ENCODE measurements at places on chromosomes 11 and 22.

DNA sequence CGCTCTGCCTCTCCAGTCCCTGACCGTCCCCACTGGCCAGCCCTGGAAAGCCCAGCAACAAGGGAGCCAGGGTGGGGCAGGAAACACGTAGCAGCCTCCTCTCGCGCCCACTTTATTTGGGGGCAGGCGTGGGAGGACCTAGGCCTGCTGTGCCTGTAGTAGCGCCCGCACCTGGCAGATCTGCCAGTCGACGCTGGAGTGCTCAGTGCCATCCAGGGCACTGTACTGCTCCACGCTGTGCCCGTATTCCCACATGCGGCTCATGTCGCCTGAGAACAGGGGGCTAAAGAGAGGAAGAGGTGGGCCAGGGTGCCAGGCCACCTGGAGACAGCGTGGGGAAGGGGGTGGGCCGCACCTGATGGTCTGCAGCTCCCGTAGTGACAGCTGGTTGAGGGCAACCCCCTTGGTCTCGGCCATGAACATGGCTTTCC is 17.0 kb upstream of the DRICH1 start:
- no peak for DNase-seq

DNA sequence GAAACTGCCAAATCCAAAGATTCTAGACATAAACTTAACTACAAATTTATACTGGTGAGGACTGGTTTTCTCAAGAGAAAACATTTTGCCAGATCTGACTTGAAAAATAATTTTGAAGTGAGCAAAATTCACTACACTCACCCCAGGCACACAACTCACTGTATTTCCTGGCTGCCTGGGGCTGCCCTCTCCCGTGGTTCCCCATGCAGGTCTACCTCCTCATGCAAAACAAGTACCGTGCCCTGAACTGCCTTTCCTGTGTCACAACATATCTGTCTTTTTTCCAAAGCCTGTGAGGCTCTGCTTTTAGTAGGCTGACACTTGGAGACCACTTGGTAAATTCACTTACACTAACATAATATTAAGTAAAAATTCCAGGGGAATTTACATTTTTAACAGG is 76.4 kb downstream of the LIF start:
- no peak for DNase-seq

GRCh38 chr22:27610863-27611786 is 190.4 kb downstream of the MN1 start:
- DNase-seq = no peak

GRCh38 chr11:118263695-118264568 is at the start of gene MPZL2:
Gene MPZL2, minus strand, starts transcription at chr11:118264297. Its CDS starts 144 bp downstream, at chr11:118264153.
- DNase-seq = peak; percentile 28

DNA sequence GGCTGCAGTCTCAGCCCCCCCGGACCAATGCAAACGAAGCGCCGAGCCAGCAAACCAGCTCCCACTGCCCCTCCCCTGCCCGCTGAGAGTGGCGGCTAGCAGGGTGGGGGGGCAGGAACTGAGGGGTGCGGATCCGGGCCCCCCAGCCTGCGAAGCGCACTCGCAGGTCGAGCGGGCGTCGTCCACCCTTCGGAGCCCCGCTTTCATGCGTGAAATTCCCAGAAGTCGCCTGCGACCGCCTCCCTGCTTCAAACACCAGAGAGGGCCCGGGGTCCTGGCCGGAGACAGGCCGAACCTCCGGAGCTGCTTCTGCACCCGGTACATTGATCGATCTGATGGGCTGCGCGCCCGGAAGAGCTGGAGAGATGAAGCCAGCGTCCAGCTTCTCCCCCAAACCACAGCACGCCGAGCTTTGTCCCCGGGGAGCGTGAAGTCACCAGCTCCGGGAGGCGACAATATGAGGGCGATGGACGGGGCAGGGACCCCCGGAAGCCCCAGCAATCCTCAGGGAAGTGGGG is 646 bp upstream of the PATZ1 start:
- no peak for DNase-seq

- no peak for DNase-seq
Observed at GRCh38 chr22:27307545-27308247, 493.9 kb downstream of the MN1 start.

DNA sequence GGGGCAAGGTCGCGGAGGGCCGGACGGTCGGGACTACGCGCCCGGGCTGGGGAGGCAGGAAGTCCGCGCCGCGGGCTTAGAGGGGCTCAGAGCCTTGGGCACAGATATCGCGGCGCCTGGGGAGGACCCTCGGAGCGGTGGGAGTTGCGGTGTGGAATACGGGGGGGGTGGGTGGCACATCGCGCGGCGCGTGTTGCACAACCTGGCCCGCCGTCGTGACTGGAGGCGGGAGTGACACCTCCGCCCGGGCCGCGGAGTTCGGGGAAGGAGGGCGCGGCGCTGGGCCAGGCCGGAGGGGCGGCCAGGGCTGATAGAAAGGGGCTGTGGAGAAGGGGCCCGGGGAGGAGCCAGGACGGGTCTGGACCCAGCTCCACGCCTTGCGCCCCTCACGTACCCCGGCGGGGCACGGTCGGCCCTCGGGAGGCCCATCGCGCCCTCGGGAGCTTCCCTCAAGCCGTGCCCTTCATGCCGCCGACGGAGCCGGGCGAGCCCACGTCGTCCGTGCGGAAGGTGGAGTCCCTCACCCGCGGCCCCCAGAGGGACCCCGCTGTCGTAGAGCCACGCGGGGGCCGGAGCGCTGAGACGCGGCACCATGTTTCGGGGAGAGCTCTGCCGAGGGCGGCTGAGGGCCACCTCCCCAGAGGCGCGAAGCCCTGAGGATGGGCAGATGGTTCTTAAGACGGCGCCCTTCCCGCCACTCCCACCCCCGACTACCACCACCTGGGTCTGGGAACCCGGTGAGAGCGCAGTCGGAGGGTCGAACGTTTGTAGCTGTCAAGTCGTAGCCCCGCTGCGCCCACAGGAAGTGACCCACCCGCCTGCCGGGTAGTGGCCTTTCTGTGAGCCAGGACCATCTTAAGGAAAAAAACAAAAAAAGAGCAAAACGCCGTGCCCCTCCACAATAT is 729 bp downstream of the IL17RA start:
- DNase-seq = no peak

GRCh38 chr11:84558085-84558905 is 1068.8 kb downstream of the DLG2 start:
- peak; percentile 2 for DNase-seq

GRCh38 chr11:77454867-77455655 is 18.8 kb downstream of the PAK1 start:
- DNase-seq = no peak

DNA sequence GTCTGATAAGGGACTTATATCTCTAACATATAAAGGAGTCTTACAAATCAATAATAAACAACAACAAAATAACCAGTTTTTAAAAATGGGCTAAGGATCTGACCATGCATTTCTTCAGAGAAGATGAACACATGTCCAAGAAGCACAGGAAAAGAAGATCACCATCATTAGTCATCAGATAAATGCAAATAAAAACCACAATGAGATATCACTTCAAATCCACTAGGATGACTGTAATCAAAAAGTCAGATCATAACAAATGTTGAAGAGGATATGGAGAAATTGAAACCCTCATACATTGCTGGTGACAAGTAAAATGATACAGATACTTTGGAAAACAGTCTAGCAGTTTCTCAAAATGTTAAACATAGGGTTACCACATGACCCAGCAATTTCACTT is 61.2 kb upstream of the MYOD1 start:
- no peak for DNase-seq

DNA sequence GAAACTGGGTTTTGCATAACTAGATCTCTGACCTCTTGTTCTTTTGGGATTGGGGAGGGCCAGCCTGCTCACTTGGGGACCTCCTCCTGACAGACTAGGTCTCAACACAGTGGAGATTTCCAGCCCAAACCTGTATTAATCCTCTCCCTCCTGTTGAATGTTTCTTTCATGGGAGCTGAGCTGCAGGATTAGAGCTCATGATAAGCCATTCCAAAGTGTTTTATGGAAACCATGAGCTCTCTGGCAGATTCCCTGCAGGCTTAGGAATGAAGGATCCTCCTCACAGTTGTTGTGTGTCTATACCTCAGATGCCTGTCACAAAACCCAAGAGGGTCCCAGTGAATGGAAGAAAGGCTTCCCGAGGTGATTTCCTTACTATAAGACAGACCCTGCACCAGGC is 248.4 kb upstream of the B3GAT1 start:
- DNase-seq = no peak

- DNase-seq = no peak
Observed at GRCh38 chr22:42602470-42602869, 12.2 kb downstream of the POLDIP3 start.

DNA sequence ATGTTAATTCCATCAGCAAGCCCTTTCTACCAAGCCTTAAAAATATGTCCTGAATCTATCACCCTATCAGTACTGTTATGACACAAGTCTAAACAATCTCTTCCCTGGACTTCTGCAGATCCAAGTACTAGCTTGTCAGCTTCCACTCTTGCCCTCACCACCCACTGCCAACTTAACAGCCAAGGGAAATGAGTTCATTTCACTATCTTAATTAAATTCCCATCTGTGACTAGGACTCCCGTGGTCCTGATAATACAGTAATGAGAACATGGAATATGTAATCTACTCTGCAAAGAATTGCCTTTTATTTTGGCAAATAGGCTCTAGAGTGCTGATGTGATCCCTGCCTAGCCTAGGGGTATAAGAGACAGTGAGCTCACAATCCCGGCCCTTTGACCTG is 10.1 kb downstream of the UBQLN3 start:
- no peak for DNase-seq

DNA sequence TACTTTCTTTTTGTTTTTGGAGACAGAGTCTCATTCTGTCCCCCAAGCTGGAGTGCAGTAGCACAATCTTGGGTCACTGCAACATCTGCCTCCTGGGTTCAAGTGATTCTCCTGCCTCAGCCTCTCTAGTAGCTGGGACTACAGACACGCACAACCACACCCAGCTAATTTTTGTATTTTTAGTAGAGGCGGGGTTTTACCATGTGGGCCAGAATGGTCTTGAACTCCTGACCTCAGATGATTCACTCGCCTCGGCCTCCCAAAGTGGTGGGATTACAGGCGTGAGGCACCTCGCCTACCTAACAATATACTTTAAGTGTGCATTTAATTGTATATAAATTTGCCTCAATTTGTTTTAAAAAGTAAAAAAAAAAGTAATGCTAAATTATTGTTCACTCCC is 38.4 kb downstream of the GRK3 start:
- DNase-seq = no peak

Measured in NCI-H2107 (cell line).